Lung microvascular endothelial cell (primary cell): ENCODE measurements at places on chromosomes 3 and 15. TPM values are rescaled to one million over a fixed set of nuclear protein-coding genes. Genes with fewer than 3 reads are reported as not detected.

PROS1 gene
- total RNA-seq = 7.8 and 25.6 TPM in 2 replicates

CCDC13 gene
- total RNA-seq = 0.20 and 0.22 TPM in 2 replicates

SLC51A gene
- not detected in 2 replicates for total RNA-seq

GRCh38 chr15:67512933-67513714 lies 7.8 kb upstream of the C15orf61 start:
- no peak for DNase-seq

- no peak for DNase-seq
These were observed 34.1 kb upstream of the HES1 start for GRCh38 chr3:194101592-194102432.

FBXW12 gene
- total RNA-seq = not detected in 2 replicates

DNA sequence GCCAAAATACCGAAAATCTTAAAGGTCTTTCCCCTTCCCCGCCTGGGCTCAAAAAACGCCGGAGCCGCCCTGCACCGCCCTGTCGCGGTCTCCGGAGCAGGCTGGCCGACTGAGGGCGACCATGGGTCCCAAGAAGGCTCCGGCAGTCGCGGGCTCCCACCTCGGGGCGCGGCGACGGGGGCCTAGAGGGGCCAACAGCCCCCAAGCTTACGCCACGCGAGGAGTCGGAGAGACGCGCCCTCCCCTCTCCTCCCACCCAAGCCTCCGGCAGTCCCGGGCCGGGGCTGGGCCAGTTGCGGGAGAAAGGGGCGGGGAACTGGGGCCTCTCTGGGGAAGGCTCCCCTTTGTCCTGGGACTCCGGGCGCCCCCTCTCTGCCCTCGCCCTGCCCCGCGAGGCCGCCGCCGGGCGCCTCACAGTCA lies 69.2 kb downstream of the GOLGA8B start:
- DNase-seq = peak; percentile 24

- DNase-seq = no peak
These were observed 91.7 kb downstream of the DIPK2A start for GRCh38 chr3:144063306-144063705.

LRTM1 gene
- total RNA-seq = not detected in 2 replicates

CX3CR1 gene
- not detected in 2 replicates for total RNA-seq

GRCh38 chr3:13433912-13434311 lies 13.8 kb upstream of the NUP210 start:
- DNase-seq = no peak
